ENCODE measurements at places on chromosomes 2 and 18. TPM values are rescaled to one million over a fixed set of nuclear protein-coding genes. Genes with fewer than 3 reads are reported as not detected.

GRCh38 chr18:27983780-27984179 is 193.2 kb downstream of the CDH2 start:
- DNase-seq = no peak

DNA sequence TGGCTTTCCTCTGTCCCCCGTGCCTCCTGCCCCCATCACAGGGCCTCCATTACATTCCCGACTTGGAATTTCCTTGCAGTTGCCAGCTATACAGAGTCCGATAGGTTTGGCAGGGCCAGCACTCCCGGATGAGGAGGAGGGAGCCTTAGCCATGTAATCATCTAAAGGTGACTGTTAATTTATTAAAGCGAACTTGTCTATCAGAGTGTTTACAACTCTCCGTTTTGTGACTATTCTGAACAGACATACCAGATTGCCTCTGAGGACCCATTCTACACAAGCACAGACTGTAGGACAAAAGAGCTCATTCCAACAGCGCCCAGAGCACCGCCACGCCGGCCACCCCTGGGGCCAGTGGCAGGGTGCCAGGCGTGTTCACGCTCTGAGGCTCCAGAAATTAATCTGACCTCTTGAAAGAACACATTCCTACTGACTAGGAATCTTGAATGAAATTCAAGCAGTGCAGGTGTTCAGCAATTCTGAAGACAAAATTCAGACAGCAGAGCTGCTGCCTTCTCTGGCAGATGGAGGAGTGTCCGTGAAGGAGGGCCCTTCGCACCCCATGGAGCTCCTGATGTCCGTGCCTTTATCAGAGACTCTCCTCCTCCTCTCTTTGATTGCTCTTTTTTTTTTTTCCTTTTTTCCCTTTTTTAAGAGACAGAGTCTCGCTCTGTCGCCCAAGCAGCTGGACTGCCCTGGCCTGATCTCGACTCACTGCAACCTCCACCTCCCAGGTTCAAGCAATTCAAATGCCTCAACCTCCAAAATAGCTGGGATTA is 58.1 kb upstream of the RALBP1 start:
- DNase-seq = peak; percentile 7

- DNase-seq = no peak
Observed at GRCh38 chr18:49008716-49009115, 58.0 kb upstream of the SMAD7 start.

DNA sequence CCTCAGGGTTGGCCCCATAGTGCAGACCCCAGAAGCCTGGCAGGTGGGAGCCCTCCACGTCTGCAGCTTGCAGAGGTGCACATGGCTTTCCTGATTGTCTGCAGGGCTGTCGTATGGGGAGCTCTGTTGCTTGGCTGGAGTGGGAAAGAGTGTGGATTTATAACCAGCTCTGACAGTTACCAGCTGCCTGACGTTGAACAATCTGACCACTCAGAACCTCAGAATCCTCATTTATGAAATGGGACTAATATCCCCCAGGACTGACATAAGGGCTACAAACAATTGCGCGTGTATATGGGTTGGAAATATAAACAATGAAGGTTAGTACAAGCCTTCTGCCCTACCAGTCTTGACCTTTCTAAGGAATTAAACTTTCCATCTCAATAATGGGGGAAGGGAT is 13.9 kb upstream of the PXDN start:
- no peak for DNase-seq

DNA sequence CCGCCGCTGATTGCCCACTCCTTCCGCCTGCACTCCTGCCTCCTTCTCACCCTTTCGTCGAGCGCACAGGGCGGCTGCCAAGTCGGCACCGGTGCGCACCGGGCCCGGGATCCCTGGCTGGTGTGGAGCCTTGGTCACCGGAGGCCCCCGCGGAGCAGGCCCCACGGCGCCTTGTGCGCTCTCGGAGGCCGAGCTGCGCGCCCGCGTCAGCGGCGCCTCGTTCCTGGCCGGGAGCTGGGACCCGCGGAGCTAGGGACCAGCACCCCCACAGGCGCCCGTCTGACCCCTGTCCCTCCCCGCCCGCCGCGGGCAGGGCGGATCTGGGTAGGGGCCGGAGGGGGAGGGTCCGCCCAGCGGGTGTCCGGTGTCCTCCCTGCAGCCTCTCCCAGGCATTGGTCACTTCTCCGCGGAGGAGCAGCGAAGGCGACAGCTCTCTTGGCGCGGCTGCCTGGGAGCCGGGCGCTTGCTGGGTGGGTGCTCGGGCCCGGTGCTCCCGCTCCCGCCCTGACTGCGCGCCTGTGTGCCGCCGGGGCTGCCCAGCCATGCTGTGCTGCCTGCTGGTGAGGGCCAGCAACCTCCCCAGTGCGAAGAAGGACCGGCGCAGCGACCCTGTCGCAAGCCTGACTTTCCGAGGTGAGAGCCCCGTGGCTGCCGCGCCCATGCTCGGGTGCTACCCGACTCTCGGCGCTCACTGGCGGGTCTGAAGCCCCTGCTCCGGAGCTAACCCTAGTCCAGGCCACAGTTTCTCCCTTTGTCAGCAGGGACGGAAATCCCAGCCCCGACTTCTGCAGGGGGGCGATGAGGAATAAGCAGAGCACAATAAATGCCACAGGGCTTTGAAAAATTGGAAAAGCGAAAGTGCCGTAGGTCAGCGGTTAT is 13.2 kb downstream of the DYSF start:
- DNase-seq = peak; percentile 64

DNA sequence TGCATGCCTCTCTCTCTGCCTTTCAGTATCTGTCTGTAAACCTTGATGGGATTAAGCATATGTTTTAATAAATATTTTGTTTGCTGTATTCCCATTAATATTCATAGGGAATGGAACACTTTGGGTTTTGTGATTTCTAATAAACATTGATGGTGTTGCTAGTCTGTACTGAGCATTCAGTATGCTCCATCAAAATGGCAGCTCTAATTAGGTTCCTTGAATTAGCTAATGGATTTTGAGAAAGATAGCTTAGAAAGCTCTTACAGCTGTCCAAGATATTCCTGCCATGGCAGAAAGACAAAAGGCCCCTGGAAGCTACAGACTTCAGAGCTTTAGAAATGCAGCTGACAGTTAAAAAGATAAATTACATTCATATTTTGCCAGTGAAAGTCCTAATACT is 199.2 kb upstream of the NRP2 start:
- DNase-seq = no peak

- no peak for DNase-seq
Observed at GRCh38 chr2:219079417-219079816, 18.7 kb upstream of the IHH start.

SUMO1 gene
- total RNA-seq = 246 TPM

ELMOD3 gene
- 7.1 TPM for total RNA-seq

GRCh38 chr18:58640891-58641610 is 12.2 kb upstream of the ALPK2 start:
- peak; percentile 17 for DNase-seq

TRIM43 gene
- total RNA-seq = 0.23 TPM

Data from GM23338 (cell line).